NCI-H526 (cell line): ENCODE measurements at places on chromosomes 4 and X.

- DNase-seq = no peak
Observed at GRCh38 chr4:53234669-53235068, 131.2 kb downstream of the SCFD2 start.

- DNase-seq = no peak
Observed at GRCh38 chrX:41921492-41922430, 1.6 kb downstream of the CASK start.

GRCh38 chrX:22300130-22300529, 27.4 kb downstream of the CBLL2 start:
- DNase-seq = peak; percentile 10

GRCh38 chr4:151822331-151822730, 61.5 kb upstream of the GATB start:
- no peak for DNase-seq

DNA sequence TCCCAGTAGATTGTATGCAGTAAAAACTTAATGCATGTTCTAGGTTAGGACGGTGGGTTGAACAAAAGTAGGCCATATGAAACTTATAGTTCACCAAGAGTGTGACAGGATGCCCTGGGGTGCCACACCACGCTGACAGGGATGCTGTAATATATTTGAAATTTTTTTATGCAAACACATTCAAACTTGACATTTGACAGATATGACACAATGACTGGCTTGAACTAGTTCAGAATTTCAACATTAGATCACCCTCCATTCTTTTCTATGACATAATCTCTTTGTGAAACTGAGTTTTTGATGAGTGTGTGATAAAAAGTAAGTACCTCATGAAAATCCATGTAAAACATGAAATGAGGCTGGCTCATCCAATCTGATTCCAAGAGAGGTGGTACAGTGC, 198.4 kb downstream of the PALLD start:
- DNase-seq = no peak

GRCh38 chr4:8582436-8582835, 2.2 kb downstream of the GPR78 start:
- no peak for DNase-seq
